ENCODE measurements at places on chromosomes 4 and X.
A peak's percentile ranks its signal among the peaks of the same experiment; 100 is the strongest.

GRCh38 chr4:44760142-44760898, 34.0 kb upstream of the GNPDA2 start:
- no peak for DNase-seq

GRCh38 chr4:147591106-147591505, 26.1 kb upstream of the TMEM184C start:
- DNase-seq = no peak

DNA sequence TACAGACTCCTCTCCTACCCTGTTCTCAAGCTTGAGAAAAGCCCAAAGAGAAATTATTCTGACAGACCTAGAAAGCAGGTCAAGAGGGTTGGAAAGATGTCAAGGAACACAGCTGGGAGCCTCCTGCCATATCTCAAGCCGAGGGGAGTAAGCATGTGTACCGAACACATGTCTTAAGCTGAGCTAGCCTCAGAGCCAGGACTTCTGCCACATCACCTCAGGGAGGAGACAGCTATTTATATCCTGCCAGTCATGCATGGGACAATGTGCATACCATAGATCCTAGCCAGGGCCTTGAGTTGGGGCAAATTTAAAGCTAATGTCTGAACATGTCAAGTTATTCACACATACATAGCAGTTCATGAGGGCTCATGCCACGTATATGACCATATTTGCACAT, 11.8 kb downstream of the TMEM31 start:
- no peak for DNase-seq

DNA sequence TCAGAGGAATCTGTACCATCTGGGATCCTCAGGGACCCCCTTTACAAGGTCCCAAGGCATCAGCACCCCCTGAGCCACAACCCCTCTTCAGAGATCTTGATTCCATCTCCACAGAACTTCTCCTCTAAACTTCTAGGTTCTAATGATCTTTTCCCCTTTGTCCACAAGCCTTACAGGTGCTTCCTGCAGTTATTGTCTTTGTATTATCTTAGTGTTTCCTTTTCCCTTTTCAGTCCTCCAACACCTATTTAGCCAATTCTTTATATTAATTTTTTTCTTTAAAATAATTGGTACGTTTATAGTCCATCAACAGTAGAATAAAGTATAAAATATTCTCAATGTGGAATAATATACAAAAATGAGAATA, 35.2 kb upstream of the FAM241A start:
- DNase-seq = no peak

GRCh38 chr4:142984871-142985585, 138.9 kb upstream of the INPP4B start:
- DNase-seq = no peak

DNA sequence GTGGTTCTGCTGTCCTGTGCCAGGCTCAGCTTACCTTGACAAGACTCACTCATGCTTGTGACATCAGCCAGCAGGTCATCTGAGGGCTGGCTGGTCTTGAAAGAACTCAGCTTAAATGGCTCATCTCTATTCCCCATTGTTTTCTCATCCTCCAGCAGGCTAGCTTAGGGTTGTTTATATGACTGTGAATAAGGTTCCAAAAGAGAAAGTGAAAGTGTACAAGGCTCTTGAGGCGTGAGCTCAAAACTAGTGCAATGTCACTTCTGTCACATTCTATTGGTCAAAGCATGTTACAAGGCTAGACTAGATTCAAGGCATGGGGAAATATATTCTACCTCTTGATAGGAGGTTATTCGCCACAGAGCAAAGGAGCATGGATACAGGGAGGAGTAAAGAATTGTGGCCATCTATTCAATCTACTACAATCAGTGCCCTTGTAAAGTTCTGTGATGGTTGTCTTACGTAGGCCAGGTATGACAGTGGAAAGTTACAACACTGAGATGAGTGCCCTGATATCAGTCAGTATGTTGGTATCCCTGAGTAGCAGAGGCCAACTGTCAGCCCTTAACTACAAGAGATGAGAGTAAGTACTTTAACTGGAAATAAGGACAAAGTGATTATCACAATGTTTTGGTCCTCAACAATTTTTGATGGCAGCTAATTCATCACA, 19.8 kb upstream of the TMLHE start:
- no peak for DNase-seq

- no peak for DNase-seq
Measured at GRCh38 chrX:153521034-153521433, 3.6 kb downstream of the ATP2B3 start.

DNA sequence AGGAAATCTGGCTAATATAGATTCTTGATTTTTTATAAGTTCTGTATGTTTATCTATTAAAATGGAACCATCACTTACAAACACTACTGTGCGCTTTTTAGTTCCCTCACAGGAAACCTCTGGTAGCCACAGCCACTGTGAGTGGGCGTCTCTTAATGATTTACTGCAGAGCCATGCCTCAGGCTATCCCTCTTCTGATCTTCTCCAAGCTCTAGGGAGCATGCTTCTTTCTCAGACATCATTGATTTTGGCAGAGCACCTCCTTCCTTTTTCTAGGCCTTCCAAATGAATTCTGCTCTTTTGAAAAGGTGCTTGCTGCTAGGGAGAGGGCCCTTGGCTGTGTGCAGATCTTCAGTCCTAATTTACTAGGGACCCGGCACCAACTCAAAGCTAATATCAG, 61.1 kb upstream of the STS start:
- DNase-seq = no peak

GRCh38 chrX:130529531-130529930, 127.7 kb downstream of the RBMX2 start:
- DNase-seq = no peak

DNA sequence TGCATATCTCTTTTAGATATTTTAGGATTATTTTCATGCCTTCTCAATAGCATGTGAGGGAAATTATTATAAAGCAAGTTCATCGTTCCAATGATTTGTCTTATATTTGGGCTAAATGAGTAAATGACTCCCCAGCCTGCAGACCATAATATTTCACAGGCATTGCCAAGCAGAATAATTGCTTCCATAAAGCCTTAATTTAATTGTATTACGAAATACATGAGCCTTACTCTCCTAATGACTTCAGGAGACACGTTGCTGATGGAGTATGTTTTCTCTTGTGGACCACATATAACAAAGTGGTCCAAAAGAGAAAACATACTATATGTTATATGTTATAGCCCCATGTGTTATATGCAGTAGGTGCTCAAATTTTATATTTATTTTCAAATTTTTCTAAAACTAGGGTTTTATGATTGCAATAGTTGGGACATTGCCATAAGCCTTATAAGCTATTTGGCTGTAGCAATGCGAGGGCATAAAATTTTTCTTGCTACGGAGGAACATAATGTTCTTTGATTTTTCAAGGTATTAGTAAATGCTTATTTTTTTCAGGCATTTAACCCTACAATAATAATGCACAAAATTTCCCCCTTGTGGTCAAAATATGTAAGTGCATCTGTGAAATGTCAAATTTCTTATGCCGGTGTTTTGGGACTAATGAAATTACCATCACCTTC, 26.2 kb upstream of the TMPRSS11D start:
- no peak for DNase-seq

- no peak for DNase-seq
Measured at GRCh38 chr4:118221227-118221800, 131.5 kb downstream of the PRSS12 start.

- DNase-seq = no peak
Measured at GRCh38 chr4:79022529-79022928, 83.3 kb upstream of the PAQR3 start.

DNA sequence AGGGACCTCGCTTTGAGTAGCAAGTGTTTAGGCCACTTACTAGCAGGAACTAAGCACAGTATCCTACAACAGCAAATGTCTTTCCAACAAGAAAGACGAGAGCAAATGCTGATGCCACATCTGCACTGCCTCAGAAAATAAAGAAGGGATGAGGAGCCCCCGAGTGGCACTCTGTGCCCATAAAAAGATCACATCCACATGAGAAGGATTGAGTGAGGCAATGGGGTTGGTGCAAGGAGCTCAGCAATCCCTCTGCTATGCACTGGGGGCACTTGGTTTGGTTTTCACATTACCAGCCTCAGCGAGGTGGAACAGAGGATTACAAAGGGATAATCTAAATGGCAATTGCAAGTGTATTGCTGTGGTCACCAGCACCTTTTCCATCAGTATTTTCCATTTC, 252.8 kb upstream of the SLC7A11 start:
- DNase-seq = no peak

DNA sequence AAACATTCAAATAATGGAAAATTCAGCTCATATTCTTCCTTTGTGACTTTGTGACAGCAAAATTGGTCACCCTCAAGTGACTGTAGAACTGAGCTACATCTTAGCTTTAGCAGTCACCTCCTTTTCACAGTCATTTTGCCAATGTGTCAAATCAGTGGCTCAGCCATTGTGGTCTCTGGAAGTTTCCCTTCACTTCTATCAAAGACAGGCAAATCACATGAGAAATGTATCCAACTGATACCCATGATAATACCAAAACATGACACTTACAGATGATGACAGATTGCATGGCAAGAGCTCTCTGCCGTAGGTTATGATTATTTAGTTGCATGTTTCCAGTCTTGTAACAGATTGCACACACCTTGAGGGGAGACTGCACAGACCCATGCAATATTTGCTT, 549.8 kb upstream of the MAGEB2 start:
- no peak for DNase-seq

DNA sequence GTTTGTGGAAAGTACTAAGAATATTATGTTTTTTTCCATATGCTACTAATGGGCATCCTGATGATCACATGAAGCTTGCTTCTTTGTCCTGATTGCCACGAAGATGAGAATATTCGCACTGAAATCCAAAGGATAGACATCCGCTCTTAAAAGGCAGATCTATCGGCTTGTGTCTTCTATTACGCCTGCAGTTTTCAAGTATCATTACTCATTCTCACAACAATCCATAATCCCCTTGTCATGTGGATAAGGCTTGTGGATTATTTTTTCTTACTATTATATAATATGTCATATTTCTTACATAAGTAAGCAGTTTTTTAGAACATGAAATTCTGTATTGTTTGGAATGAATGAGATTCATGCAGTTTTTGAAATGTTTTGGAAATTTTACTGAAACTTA, 62.8 kb downstream of the KCNIP4 start:
- DNase-seq = no peak

- DNase-seq = no peak
Measured at GRCh38 chr4:52864793-52865192, 2.7 kb downstream of the RASL11B start.

GRCh38 chr4:1544861-1545281, 138.6 kb upstream of the NKX1-1 start:
- DNase-seq = peak; percentile 54

DNA sequence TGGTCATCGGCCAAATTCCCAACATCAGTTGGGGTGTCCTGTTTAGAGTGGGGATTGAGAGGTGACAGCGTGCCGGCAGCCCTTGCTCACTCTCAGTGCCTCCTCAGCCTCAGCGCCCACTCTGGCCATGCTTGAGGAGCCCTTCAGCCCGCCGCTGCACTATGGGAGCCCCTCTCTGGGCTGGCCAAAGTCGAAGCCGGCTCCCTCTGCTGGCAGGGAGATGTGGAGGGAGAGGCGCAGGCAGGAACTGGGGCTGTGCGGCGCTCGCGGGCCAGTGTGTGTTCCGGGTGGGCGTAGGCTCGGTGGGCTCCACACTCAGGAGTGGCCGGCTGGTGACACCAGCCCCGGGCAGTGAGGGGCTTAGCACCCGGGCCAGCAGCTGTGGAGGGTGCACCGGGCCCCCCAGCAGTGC, 7.1 kb upstream of the CENPU start:
- DNase-seq = no peak

DNA sequence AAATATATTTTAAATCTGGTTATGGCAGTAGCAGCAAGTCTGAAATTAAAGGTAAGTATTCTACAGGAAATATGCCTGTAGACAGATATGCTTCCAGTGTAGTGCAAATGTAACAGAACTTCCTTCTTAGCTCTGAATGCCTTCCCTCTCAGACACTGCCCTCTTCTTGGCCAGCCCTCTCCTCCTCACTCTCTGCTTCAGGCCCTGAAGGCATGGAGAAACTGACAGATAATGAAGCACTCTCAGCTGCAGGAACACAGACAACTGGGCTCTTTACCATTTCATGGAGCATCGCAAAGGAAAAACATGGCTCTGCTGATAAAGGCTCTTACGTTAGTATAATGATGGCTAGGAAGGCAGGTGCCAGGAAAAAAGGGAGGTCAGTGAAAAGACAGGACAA, 431.5 kb upstream of the RASGEF1B start:
- no peak for DNase-seq

DNA sequence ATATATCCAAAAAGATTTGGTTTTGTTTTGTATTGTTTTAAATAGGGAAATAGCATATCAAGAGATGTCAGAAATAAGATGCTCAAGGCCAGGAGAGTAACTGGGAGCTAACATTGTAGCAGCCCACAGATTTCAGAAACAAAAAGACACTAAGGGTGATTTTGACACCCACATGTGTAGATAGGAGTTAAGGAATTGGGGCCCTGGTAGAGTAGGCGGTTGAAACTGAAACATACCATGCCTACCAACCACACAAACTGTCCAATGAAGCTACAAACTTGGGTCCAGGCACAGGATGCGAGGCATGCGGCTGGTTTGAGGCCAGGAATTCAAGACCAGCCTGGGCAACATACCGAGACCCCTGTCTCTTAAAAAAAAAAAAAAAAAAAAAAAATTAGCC, 6.3 kb upstream of the HSPA4L start:
- DNase-seq = no peak

DNA sequence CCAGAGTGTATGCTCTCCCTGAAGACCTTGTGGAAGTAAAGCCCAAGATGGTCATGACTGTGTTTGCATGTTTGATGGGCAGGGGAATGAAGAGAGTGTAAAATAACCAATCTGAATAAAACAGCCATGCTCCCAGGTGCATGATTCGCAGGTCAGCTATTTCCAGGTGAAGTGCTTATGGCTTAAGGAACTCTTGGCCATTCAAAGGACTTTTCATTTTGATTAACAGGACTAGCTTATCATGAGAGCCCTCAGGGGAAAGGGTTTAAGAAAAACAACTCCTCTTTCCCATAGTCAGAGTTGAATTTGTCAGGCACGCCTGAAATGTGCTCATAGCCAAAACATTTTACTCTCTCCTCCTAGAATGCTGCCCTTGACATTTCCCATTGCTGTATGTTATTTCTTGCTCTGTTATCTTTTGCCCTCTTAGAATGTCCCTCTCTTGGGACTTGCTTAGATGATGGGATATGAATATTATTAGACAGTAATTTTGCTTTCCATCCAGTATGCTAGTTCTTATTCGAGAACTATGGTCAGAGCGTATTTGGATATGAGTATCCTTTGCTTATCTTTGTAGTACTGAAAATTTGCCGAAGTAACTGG, 88.6 kb downstream of the PLS3 start:
- DNase-seq = no peak

- no peak for DNase-seq
Measured at GRCh38 chr4:4607336-4608213, 65.7 kb upstream of the STX18 start.
